ENCODE measurements at places on chromosomes 2 and 18.

DNA sequence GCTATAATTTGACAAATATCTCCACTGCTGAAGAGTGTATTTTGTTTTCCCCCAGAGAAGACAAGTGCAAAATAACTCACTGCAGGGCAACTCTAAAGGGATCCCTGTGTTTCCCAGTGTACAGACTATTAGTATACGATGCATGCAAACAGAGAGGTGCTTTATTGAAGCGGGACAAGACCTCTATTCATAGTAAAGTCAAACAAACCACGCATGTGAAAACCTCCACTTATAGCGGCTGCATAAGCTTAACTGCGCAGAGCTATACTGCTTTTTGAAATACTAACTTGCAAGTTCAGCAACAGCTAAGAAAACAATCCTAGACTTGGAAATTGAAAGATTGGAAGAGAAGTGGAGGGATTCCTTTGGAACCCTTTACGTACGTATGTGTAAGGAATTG is 15.6 kb downstream of the RNF144A start:
- DNase-seq, result no peak

DNA sequence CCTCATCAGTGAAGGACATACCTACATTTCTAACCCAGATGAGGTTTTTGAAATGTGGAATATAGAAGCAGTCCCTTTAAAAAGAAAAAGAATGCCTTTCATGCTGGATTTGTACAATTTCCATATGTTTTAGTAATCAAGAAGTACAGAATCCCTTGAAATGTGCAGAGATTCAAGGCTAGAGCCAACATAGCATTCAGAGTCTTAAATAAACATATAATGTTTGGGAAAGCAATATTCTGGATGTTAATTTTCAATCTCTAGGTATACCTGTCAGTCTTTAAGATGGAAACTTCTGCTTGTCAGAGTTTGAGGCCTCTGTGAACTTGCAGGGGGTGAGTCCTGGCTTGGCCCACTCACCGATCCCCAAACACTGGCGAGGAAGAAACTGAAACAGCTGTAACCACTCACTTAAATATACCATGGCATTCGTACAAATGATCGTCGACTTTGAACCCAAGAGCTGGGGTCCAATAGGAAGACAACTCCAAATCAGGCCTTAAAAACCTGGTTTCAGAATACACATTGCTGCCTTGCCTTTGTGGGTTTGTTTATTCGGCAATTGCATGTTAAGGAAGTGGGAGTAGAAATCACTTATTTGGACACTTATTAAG is 132.8 kb upstream of the NCK2 start:
- no peak for DNase-seq

GRCh38 chr2:210004881-210005280 is 2.4 kb downstream of the RPE start:
- DNase-seq, result no peak

GRCh38 chr2:15869871-15870270 is 70.5 kb upstream of the MYCN start:
- no peak for DNase-seq

GRCh38 chr2:23350041-23350791 is 34.8 kb upstream of the KLHL29 start:
- peak; percentile 8 for DNase-seq

DNA sequence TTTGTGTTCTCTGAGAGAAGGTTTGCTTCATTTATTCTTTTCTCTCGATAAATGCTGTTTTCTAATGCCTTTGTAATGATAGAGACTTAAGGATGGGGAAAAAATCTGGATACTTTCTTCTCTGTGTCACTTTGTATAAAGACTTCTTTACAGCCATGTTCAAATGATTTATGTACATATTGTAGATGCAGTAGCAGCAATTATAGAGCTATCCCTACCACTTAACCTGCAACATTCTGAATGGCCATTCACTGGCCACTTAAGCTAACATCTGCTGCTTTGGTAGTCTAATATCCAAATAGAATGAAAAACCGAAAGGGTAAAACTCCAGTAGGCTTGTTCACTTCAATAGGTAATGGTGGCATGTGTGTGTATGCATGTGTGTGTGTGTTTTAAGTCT is 97.8 kb downstream of the CSRNP3 start:
- no peak for DNase-seq
